Esophagus squamous epithelium (tissue), 5 donors: ENCODE measurements at places on chromosomes 4 and X. TPM values are rescaled to one million over a fixed set of nuclear protein-coding genes. Genes with fewer than 3 reads are reported as not detected.

The GAGE12G gene
- total RNA-seq, result not detected

The FAM156B gene
- total RNA-seq, result 9.6 TPM

The TRIM2 gene
- total RNA-seq, result 5.8 TPM

The LDB2 gene
- total RNA-seq, result 7.9 TPM
